ENCODE measurements at places on chromosomes 2 and 18.

DNA sequence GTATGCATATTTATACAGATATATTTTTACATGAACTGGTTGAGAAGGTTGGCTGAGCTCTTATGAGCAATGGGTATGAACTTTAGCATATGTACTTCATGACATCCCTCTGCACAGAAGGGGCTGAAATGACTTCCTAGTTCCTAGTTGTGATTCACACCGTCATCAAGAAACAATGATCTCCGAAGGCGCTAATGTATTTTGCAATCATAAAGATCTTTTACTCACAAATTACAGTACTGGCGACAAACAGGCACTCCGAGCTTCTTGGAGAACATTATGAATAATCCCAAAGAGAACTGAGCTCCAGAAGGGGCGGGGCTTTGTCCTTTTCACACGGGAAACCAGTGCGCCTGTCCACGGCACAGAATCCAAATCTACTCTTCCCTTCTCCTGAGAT, 18.1 kb downstream of the BCL2 start:
- DNase-seq = no peak

DNA sequence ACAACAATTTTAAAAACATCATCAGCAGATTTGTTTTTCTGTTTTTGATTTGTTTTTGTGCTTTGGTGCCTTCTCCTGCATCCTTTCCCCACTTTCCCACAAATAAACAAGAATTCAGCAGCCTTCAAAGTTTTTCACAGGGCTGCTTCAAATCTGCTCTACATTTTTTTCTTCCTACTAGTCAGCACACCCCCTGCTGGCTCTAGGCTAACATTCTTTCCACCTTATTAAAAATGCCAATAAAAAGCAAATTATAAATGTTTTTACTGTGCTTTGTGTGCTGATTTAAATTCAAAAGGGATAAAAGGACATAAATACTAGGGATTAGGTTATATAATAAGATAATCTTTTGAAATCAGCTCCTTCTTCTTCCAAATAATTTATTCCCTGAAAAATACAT, 6.2 kb upstream of the CNTNAP5 start:
- DNase-seq = no peak

DNA sequence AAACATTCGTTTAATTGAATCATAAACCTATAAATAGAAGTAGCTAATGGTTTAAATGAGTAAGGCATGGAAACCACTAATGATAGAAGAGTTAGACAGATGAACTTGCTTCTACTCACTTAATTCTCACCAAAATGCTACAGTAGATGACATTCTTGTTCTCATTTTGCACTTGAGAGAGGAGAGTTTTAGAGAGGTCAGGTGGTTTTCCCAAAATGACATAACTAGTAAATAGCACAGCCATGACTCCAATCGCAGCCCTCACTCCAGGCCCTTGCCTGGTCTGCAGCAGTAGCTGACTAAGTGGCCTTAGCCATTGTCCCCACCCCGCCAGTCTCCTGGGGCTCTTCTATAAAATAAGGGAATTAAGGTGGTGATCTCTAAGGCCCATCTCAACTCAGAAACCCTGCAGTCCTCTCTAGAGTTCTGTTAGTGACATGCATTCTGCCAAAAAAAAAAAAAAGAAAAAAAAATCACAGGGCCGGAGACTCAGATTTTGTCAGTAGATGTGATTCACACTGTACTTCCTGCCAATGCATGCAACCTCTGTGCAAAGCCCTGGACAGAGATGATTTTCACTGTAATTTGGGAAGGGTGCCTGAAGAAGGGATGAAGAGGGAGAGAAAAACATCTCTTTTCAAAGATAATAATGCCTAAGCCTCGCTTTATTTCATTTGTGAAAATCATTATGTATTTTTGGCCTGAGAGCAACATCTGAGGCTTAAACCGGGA, 221.8 kb downstream of the ANAPC1 start:
- no peak for DNase-seq

- DNase-seq = no peak
Observed at GRCh38 chr2:139045524-139045923, 265.3 kb upstream of the NXPH2 start.

- DNase-seq = no peak
Observed at GRCh38 chr2:52611759-52612158, 1155.8 kb upstream of the CHAC2 start.

Data from T47D (cell line).